ENCODE measurements at places on chromosomes 1 and 21. TPM values are rescaled to one million over a fixed set of nuclear protein-coding genes. Genes with fewer than 3 reads are reported as not detected.

RTCA gene
- 36.7 TPM for polyA plus RNA-seq

PRAMEF20 gene
- polyA plus RNA-seq, result not detected

CYP4A11 gene
- polyA plus RNA-seq, result 38.8 TPM

WNT3A gene
- 0.16 TPM for polyA plus RNA-seq

S100A13 gene
- 159 TPM for polyA plus RNA-seq
